ENCODE measurements at places on chromosomes 7 and 10.

DNA sequence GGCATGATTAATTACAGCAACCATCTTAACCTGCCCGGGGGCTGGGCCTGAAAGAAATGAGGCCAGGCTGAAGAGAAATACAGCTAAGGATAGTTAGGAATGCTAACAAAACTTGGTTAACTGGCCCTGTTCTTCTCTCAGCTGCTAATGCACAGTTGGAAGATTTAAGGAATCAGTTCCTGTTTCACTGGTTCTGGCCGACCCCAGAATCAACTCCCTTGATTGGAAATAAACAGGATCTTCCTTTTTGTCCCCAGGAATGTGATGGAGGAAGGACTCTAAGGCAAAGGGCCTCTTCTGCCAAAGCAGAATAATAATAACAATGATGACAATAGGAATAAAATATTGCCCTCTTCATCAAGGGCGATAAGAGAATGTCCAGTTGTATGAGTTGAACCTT is 3.5 kb upstream of the LRMDA start:
- DNase-seq: no peak

DNA sequence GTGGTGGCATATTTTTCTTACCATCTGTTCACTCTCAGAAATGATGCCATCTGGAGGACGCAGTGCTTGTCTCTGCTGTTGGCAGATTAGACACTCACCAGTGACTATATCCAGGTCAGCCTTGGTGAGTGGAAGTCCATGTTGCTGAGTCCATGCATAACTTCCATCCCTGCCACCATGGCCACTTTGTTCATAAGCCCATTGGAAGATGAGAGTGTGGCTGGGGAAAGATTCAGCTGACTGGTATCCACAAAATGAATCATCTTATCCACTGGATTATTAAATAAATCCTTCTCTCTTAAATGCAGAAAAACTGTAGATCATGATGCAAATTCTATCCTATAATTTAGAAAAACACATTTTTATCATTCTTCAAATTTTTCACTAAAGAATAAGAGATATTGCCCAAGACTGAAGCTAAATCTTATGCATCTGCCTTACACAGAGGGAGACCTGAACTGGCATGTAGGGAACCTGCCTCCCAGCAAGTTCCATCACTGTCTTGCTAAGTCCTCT is 726.9 kb downstream of the TNS3 start:
- DNase-seq: no peak

- DNase-seq: no peak
Observed at GRCh38 chr10:86533328-86533727, 11.7 kb upstream of the WAPL start.

DNA sequence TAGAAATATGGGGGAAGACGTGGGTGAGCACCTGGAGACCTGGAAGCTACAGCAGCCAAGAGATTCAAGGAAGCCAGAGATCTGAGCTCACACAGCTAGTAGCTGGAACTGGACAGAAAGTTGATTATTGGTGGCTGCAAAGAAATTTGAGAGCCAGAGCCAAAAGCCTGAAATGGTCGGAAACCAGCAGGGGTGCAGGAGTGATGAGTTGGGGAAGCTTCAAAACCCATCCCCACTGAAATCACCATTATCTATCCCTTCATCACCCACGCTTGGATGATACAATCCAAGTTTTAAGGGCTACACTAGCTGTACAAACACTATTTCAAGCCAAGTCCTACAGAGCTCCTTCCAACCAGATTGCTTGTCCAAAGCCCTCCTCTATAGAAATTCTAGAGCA is 296.1 kb upstream of the NEBL start:
- no peak for DNase-seq

GRCh38 chr7:47512481-47513176 is 69.3 kb downstream of the TNS3 start:
- DNase-seq: no peak

DNA sequence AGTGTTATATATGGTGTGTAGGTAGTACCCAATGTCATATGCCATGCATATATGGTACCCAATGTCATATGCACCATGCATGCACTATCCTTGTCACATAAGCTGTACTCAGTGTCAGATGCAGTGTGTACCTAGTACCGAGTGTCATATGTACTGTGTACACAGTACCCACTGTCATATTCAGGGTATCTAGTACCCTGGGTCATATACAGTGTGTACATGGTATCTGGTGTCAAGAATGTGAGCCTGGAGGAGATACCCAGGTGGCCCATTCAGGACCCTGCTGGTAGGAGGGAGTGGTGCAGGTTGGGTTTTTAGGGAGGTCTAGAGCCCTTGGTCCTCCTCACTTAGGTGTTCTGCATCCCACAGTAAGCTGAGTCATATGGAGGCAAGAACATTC is 1.8 kb downstream of the ZMYND11 start:
- DNase-seq: no peak

- peak; percentile 13 for DNase-seq
Observed at GRCh38 chr7:12434012-12434642, 30.5 kb upstream of the VWDE start.

DNA sequence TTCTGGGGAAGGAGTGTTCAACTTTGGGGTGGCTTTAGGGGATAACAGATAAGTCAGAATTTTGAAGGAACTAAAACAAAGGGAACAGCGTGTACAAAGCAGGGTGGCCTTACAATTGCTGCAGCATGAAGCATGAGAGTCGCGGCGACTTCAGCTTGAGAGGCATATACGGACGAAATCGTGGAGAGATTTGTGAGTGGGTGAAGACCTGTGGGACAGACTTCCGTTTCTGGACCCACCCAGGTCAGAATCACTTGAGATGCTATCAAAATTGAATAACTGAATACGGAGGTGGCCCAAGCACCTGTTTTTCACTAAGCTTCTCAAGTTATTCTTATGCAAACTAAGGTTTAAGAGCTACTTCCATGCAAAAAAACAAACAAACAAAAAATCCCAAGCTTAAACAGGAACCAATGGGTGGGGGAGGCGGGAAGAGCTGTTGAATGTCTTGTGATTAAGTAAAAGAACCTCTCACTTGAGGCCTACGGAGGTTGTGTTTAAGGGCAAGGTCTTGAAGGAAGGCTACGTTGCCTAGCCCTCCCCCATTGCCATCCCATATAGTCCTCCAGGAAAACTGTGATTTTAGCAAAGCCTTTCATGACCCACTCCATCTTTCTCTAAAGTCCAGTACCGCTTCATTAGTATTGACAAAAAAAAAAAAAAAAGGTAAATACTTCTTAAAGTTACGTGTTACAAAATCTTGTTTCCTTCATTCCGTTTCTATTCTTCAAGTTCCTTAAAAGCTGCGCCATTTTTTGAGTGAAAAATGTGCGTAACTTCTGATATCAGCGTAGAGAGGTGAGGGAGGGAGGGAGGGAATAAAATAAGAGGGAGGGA is 1.3 kb upstream of the TRIM24 start:
- peak; percentile 54 for DNase-seq

- DNase-seq: peak; percentile 84
Observed at GRCh38 chr7:88306590-88307048, at the start of gene STEAP4. Gene STEAP4 (minus strand): TSS chr7:88306894. CDS start chr7:88284269, 22,625 bp downstream.

DNA sequence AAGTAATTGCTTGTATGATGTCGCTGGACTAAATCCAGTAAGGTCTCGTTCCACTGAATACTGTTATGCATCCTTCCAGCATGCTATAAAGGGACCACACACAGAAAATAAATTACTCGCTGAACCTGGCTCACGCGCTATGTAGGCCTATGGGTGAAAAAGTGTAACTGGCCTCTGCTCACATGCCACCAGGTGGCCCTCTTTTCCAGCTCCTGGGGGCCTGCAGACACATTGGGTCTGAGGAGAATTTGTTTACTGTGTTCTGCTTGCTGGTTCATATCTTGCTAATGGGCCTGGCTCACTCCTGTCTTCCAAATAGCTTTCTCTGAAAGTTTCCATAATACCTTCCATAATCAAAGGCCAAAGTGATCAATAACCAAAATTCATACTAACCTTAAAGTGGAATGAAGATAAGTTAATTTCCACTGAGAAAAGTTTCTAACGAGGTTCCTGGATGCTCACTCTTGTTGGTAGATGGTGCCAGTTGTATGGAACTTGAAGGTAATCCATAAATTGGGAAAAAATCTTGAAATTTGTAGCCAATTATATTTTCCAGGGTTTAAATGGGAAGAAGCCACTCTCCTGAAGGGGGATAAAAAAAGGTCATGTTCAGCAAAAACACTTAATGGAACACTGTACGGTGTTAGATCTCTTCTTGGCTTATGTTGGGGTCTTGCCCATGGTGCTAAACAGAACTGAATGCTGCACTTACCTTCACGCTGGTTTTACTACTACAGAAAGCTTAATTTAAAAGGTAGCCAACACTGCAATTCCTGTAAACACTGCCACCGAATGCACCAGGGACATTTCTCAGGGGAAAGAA is 27.0 kb upstream of the ZPBP start:
- no peak for DNase-seq

DNA sequence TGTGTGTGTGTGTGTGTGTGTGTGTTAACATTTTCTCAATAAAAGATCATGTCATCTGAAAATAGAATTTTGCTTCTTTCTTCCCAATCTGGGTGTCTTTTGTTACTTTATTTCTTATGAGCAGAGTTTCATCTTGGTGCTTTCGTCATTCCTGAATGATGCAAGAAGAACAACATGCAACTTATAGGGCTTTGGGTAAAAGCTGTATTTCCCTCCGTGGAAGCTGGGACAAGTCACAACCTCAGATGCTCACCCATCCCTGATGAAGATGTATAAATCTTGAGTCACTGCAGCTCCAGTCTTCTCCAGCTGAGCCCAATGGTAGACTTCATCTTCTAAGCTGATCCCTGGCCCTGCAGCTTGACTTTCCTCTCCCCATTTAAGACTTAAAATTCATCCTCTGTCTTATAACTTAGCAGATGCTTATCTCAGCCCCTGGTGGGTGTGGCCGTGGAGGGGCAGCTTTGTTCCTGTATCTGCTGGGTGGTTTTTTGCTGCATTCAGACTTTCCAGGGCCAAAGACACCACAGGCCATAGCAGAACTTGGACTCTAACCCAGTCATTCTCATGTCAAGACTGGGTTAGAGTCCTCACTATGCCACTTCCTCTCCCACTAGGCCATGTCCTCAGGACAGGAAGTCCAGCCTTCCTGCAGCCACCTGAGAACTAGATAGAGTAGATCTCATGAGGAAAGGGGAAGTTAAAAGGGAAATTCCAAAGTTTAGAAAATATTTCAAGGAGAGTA is 356.4 kb downstream of the TNS3 start:
- peak; percentile 78 for DNase-seq

- no peak for DNase-seq
Observed at GRCh38 chr7:30475580-30475979, 3.0 kb downstream of the NOD1 start.

GRCh38 chr10:29668628-29669027 is 33.9 kb upstream of the SVIL start:
- DNase-seq: no peak

GRCh38 chr10:116826803-116827202 is 22.5 kb upstream of the ENO4 start:
- DNase-seq: no peak

GRCh38 chr7:18610331-18610948 is 114.9 kb downstream of the HDAC9 start:
- DNase-seq: peak; percentile 11

DNA sequence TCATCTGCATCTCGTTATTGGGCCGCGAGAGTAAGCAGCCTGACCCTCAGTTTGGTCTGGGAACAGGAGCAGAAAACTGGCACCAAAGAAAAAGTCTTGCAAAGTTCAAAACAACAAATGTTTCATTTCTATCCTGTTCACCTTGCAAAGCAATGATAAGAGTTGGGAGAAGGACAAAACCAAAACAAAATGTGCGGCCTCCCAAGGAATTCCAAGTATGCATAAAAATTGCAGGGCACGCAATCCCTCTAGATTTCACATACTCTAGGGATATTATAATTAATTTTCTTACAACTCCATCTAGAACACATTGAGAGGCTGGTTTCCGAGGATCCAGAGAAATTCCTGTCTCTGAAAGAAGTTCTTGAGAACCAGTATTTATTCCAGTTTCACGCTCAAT is 20.1 kb downstream of the CHUK start:
- DNase-seq: no peak

GRCh38 chr7:22296916-22297315 is 60.0 kb downstream of the RAPGEF5 start:
- DNase-seq: no peak

DNA sequence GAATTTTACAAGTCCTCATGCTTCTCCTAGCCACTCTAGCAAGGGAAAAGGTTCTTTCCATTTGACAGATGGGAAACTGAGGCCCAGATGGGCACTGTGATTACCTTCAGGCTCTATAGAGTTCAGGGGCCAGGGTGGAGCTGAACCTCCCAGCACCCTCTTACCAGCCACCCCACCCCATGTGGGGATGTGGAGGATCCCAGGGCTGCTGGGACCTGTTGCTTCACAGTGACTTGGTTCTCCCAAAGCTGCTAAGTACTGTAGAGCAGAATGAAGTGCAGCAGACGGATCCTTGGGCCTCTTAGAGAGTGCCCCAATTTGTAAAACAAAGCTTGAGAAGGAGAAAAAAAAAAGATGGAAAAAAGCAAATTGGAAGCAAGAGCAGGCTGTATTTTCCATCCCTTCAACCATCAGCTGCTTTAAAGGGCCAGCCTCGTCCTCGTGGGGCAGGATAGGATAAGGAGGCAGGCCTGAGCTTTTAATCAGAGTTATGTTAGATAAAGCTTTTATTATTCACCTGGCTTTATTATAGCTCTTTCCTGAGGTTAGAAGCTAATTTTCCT is 147.0 kb downstream of the CDH23 start:
- DNase-seq: no peak

DNA sequence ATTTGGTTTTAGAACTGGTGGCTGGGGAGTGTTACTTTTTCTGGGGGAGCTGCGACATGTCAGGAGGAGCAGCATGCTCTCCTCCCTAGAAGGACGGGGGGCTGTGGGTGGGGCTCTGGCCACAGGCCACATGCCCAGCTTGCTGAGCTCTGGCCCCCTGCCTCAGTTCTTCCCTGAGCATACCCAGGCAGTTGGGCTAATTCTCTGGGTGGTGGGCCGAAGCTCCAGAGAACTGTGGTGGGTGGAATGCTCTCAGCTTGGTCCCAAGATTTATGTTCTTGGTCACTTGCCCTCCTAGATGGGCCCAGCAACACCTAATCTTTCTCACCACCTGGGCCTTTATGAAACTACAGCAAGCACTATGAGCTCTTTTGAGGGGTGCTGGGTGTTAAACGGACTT is 5.1 kb upstream of the ZNF775 start:
- no peak for DNase-seq

DNA sequence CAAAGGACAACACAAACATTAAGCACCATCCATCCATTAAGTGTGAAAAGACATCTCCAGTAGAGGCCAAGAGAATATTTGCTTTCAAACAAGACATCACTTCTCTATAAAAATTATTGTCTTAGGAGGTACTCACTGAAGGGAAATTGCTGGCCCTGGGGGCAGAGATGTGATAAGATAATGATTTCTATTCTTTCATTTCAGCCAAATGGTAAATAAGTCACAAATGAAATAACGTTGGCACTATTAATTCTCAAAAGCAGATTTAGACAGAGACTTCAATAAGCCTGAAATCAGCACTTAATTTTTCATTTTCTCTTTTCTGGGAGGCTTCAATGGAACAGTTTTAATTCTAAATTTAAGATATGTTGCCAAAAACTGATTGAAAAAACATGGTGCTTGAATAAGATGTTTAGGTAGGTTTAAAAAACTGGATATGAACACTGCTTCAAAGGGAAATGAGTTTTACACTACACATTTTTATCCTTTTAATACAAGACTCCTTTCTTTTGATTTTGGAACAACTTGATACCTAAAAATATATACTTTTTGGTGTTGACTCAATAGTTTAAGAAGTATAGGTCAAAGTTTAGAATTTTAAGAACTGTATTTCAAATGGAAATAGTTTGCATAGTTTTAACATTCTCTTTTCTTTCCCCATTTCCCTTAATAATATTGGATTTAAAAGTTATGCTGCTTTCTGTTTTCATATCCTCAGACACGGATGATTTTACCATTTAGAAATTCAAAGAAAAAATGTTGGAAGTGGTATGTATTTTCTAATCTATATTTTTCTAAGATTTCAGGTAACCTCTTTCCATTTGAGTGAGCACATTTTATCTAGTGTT is 204.0 kb downstream of the AHR start:
- DNase-seq: no peak

Data from inflammatory macrophage treated with lipopolysaccharide for 4 hours (primary cell).